ENCODE measurements at places on chromosomes 16 and 17.
A peak's percentile ranks its signal among the peaks of the same experiment; 100 is the strongest.

- DNase-seq = peak; percentile 66
These were observed at the start of gene PRKCA for GRCh38 chr17:66301864-66302741. Gene PRKCA (plus strand): TSS chr17:66302613.

GRCh38 chr16:83336603-83337002 lies 471.2 kb upstream of the HSBP1 start:
- no peak for DNase-seq

- DNase-seq = no peak
These were observed 10.3 kb upstream of the RMI2 start for GRCh38 chr16:11334831-11335404.

DNA sequence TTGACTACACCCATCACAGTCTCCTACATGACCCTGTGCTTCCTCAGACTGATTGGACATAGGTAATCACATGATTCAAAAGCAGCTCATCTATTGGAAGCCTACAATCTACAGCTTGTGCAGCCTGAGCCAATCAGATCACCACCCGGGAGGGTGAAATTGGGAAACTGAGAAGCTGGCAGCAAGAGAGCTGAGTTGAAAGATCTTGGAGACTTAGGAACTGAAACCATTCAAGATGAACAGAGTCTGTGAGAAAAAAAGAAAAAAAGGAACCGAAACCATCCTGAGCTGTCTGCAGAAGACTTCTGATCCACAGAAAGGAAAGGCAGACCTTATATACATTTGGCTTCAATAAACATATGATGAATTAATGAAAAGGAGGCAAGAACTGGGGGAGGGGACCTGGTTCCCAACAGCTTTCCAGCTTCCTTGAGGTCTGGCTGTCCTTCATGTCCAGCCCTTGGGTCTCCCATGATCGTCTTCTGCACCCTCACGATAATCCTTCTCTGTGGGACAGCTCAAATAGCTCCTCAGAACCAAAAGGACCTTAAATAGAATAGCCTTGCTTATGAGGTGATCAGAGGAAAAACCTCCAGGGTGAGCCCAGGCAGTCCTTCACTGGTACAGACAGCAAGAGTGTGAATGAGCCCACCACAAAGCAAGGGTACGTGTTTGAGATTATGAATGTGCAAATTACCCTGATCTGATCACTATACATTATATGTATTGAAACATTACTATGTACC lies 32.6 kb downstream of the PLXDC1 start:
- DNase-seq = no peak

DNA sequence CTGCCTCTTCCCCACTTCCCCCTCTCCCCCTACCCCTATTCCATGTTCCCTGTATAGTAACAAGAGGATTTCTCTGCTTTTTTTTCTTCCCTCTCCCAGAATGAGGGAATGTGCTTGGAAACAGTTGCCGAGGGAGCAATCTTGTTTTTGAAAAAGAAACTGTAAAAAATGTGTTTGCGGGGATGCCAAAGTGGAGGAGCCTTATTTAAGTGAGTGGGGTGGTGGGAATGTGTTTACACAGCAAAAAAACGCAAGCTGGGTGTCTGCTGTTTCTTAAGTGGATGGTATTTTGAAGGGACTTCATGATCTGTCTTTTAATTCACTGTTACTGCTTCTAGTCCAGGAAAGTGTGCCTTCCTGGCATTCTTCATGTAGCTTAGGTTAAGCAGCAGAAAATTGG lies 254.4 kb downstream of the SHISA9 start:
- no peak for DNase-seq

- no peak for DNase-seq
These were observed 5.4 kb upstream of the KRT12 start for GRCh38 chr17:40872416-40872815.

GRCh38 chr16:55856950-55857349 lies 18.2 kb downstream of the CES5A start:
- no peak for DNase-seq

DNA sequence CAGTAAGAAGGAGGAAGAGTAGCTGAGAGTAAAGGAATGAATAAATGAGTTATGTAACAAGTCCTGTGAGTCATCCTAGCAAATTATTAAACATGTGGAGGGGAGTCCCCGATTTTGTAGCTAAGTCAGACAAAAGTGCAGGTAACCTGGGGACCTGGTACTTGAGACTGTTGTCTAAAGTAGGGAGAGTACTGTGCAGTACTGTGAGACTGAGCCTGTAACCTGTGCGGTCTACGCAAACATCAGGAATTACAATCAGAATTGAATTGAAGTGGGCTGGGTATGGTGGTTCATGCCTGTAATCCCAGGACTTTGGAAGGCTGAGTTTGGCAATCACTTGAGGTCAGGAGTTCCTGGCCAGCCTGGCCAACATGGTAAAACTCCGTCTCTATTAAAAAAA lies 35.7 kb downstream of the IKZF3 start:
- DNase-seq = no peak

DNA sequence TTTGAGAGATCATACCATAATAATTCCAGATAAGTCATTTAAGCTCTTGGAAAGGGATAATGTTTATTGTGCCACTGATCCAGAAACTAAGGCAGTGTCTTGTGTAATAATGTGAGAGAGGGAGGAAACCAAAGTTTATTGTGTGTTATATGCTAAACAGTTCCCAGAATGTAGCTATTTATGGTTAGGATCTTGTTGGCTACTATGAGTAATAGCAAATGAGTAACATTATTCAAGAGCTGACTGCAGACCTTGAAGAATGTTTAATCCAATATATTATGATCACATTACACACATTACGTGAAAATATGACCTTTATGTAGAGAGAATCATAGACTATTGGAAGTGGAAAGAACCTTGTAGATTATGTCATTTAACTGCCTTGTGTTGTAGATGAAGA lies 139.5 kb downstream of the BCAS3 start:
- DNase-seq = no peak

- DNase-seq = no peak
These were observed 102.9 kb upstream of the TOX3 start for GRCh38 chr16:52649870-52650269.

- DNase-seq = peak; percentile 55
These were observed 745.2 kb downstream of the WWOX start for GRCh38 chr16:78844682-78845081.

DNA sequence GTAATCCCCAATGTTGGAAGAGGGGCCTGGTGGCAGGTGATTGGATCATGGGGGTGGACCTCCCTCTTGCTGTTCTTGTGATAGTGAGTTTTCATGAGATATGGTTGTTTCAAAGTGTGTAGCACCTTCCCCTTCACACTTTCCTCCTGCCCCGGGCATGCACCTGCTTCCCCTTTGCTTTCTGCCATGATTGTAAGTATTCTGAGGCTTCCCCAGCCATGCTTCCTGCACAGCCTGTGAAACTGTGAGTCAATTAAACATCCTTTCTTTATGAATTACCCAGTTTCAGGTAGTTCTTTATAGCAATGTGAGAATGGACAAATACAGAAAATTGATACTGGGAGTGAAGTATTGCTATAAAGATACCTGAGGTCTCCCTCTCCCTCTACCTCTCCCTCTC lies 29.4 kb downstream of the RNF112 start:
- DNase-seq = no peak

- DNase-seq = no peak
These were observed 34.3 kb downstream of the IL4R start for GRCh38 chr16:27347930-27348685.

DNA sequence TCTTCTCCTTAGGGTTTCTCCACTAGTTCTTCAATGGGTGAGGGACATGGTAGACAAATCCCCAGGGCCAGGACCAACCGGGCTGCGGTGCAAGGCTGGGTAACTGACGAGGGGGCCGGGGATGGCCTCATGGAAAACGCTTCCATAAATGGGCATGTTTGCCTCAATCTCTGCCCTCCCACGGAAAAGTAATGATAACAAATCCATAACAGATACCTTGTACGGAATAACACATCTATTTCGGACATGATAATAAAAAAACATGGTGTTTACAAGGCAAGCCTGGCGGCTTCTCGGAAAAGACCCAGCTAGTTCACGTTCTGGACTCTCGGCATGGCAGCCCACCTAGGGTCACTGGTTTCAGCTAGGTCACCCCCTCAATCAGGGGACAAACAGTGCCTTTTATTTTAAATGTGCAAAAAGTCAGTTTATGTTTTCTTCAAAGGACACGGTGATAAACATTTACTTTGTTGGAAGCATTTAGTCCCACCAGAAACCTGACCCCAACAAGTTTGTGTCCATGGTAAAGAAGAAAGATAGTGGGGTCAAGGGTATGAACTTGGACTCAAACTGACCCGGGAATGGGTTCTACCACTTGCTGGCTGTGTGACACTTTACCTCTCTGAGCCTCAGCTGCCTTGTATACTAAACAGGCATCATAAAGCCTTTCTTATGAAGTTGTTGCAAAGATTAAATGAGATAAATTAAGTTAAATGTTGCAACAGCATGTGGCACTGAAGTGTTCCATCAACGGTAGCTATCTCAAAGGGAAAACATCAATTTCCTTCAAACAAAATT lies 1.7 kb downstream of the MYH11 start:
- no peak for DNase-seq

DNA sequence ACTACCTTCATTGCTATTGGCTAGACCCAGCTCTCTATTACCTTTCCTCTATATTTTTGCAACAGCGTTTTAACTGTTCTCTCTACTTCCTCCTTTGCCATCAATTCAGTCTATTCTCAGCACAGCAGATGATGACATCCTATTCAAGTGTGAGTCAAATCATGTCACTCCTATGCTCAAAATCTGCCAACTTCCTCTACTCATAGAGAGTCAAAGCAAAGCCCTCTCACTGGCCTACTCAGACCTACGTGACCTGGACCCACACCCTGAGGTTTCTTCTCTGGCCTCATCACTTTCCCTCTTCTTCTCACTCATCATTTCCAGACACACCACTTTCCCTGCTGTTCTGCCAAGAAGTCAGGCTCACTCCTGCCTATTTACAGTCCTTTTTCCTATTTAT lies 289.0 kb upstream of the AXIN2 start:
- no peak for DNase-seq

DNA sequence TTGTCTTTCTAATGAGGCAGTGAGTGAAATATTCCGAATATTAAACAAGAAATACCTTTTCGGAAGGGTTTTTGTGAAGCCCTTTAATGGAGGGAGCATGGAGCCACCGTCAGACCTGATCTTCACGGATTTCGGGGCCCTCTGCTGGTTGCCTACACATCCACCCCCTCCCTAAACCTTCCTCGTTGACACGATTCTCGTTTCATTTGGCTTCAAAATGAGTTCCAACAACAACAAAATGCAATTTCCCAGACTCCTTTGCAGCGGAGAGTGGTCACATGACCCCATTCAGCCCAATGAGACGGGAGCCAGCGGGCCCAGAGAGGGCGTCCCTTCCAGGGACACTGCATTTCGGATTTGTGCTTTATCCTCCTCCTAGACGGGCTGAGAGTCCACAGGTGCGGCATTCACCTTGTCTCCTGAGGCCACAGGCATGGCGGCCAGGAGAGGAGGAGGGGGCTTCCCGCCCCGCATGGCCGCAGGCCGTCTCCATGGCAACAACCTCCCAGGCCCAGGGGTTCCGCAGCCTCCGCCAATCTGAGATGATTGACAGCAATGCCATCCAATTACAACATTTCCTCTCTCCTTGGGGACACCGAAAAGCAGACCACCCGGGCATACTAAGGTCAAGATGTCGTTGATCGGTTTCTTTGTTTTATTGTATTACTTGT lies 259.8 kb downstream of the C16orf95 start:
- no peak for DNase-seq

DNA sequence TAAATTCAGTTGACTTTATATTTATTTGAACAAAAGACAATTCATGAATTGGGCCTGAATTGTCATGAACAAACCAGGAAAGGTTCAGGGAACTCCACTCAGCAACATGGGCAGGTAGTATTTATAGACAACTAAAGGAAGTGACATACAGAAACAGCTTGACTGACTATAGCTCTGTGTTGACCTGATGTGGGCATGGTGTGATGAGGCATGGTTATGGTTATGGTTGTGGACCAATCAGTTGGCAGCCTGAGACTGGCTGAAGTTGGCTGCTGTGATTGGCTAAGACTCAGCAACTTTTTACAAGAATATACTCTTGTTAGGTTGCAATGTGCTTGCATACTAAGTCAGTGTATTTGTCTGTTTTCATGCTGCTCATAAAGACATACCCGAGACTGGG lies 108.4 kb downstream of the HS3ST3B1 start:
- DNase-seq = no peak

GRCh38 chr16:89700649-89701424 lies 668 bp downstream of the SPATA2L start:
- peak; percentile 63 for DNase-seq

DNA sequence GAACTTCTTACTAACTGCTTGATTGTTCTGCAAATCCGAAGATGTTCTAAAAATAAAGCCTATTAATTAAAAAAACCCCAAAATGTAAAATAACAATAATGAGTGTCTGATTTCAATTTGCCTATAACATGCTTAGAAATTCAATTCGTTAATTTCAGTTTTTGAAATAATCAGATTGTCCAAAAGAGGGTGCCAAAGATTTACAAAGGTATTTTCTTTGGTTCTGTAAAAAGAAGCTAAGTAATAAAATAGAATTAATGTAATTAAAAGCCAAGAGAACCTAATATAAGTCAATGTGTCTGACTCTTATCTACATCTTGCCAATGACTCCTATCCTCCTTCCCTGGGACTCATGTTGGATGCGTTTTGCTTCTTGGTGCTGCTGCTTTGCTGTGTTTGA lies 75.0 kb upstream of the CPHXL start:
- no peak for DNase-seq

DNA sequence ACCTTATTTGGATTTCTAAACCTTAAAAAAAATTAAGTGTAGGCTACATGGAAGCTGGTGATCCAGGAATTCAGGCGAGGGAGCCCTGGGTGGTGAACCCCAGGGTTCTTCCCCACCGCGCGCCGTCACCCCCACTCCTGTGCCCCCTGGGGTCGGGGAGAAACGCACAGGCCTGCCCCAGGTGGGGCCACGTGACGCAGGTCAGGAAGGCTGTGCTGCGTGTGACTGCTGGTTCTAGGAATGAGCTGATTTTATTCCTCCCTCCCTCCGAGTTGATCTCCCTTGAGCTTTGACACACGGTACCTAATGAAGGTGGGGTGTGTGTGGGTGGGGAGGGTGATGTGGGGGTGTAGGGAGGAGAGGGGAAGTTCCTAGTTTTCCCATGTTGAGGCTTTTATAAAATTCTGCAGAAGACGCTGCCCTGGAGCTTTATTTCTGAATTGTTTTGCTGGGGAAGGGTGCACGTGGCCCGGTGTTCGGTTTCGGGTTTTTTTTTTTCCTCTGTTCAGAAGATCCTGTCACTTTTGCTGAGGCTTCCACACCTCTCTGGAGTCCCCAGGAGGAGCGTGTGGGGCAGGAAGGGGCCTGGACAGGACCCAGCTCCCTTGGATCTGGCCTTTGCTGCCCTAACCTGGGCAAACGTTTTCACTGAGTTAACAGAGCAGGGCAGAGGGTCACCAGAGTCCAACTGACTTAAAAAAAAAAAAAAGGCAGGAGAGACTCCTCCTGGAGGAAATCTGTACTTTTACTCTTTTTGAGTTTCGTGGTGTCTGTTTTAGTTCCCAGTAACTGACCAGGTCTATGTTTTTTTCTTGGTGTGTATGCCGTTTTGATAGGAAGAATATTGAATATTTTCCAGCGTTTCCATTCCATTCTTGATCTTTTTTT lies 55.8 kb upstream of the GSE1 start:
- DNase-seq = peak; percentile 23

GRCh38 chr16:23357761-23358290 lies 55.7 kb downstream of the SCNN1B start:
- DNase-seq = no peak

GRCh38 chr16:19286827-19287226 lies 1.3 kb downstream of the CLEC19A start:
- DNase-seq = no peak

GRCh38 chr16:66473654-66474519 lies 46.8 kb downstream of the BEAN1 start:
- peak; percentile 90 for DNase-seq

GRCh38 chr17:79668344-79669250 lies 57.7 kb upstream of the RBFOX3 start:
- no peak for DNase-seq

- DNase-seq = no peak
These were observed 25.2 kb upstream of the ABCC3 start for GRCh38 chr17:50609380-50610074.
